ENCODE measurements at places on chromosomes 7 and 10. TPM values are rescaled to one million over a fixed set of nuclear protein-coding genes. Genes with fewer than 3 reads are reported as not detected.

DNA sequence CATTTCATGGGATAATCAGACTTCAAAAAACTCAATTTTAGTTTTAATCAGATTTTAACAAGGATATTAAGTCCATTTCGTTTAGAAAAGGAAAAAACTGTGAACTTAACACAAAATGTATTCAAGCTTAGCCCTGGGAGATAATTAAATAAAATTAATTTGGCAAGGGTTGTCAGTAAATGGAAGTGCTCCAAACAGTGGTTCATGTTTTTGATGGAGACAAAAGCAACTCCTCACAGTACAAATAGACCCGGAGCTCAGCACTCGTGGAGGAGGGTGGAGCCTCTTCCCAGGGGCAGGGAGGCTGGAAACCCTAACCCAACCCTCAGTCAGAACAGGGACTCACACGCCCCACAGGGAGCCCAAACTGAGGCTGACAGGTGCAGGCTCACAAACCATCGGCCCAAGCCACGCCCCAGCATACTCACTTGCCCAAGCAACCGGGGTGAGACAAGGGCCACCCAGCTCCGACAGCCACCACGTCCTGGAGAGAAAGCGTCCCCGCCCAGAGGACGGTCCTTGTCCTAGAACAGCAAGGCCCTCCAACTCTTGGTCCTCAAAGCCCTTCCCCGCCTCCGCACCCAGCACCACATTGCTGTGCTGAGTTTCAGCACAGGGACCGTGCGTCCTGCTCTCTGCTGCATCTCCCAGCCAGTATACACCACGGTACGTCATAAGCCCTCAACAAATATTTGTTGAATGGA is 39.8 kb downstream of the MAD1L1 start:
- DNase-seq: no peak

DNA sequence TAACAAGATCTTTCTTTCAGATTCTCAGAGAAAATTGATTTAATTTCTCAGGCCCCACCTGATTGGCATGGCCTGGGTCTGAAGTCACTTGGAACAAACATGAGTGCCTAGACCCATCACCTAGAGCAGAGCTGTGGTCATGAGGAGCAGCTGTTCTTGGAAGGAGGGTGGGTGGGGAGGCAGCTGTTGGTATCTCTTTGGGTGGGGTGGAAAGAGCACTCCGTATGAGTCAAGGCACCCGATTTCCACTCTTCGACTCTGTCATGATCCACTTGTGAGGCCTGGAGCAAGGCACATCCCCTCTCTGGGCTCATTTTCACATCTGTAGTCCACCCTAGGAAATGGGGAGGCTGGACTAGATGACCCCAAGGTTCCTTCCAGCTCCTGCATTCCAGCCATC is 156.7 kb downstream of the C10orf105 start:
- DNase-seq: no peak

DNA sequence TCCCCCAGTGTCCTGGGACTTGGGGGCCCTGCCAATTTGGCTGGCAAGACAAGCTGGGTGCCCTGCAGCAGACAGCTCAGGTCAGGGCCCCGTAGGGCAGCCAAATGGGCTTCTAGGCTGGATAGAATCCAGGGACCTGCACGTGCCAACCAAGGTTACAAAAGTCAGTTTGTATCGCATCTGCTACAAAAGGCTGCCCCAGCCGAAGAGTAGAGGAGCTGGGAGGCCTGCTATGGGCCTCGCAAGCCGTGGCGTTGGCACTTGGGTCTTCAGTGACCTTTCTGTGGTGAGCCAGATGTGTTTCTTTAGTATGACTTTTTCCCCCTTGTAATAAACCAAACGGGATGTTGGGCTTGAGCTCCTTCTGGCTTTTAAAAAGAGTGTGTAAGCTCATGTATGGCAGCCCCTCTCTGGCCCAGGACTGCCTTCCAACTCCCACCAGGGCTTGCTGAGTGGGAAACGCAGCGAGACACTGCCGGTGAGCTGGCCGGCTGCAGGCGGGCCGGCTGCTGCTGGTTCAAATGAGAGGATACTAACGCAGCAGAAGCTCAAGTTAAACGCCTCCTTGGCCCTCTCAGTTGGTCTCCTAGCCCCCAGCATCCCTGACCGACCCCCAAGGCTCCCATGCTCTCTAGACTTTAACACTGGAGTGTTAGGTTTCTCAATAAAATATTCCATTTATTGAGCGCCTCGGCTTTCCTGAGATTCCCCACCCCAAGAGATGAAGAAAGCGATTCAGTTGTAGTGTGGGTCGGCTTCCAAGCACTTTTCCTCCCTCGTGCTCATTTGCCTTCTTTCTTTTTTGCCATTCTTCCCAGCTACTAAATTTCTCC is 3.1 kb upstream of the HOXA10 start:
- no peak for DNase-seq

- no peak for DNase-seq
Measured at GRCh38 chr10:109902992-109903947, 20.0 kb downstream of the XPNPEP1 start.

The PGAM2 gene
- polyA plus RNA-seq: 0.56 TPM
